HT-29 (cell line): ENCODE measurements at places on chromosomes 2 and 18.
A peak's percentile ranks its signal among the peaks of the same experiment; 100 is the strongest.

- DNase-seq = peak; percentile 31
Measured at GRCh38 chr2:101267671-101268656, 15.3 kb downstream of the CNOT11 start.

DNA sequence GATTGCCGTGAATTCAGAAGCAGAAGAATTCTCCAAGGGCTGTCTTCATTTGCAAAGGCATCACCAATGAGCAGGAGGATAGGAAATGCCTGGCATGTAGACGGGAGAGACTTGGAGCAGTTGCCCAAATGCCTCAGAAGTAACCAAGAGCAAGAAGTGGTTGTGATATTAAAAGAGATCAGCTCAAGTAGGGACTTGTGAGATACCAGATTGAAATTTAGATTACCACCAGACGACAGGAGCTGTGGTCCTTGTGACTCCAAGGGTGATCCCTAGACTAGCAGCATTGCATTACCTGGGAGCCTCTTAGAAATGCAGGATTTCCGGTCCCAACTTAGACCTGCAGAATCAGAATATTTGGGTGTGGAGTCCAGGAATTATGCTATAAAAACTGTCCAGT is 228.6 kb upstream of the EPAS1 start:
- no peak for DNase-seq

GRCh38 chr2:121479882-121480522 is 50.7 kb upstream of the RNU4ATAC start:
- peak; percentile 61 for DNase-seq

DNA sequence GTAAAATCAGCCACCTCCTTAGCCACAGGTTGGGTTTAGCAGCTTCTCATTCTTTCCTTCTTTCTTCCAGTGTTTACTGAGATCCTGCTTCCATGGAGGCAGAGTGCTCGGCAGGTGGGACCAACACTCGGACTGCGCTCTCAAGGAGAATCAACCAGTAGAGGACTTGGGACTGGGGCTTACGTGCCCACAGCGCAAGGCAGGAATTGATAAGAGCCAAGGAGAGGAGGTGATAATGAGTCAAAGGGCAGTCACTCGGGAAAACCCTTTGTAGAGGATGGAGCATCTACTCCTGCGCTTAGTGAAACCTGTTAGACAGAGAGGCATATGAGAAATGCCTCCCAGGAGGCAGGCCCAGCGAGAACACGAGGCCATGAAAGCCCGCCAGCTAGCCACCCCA is 2.9 kb upstream of the MRO start:
- DNase-seq = no peak

GRCh38 chr2:130846686-130847375 is 10.1 kb downstream of the ARHGEF4 start:
- DNase-seq = no peak

GRCh38 chr2:59936048-59936447 is 617.4 kb downstream of the BCL11A start:
- no peak for DNase-seq

DNA sequence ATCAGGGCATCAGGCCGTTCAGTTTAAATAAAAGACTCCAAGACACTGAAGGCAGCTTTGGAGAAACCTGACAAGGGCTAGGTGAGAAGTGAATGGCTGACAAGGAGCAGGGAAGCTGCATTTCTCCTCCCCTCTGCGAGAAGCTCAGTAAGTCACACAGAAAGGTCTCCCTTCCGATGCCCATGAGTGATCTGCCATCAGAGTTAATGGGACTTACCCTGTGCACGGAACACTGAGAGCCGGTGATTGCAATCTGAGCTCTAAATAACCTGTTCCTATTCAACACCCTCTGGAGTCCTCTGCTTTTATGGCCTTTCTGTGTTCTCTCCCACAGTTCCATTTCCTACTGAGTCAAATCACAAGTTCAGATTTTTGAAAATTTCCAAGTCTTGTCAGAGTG is 322.2 kb upstream of the MYT1L start:
- DNase-seq = no peak

- no peak for DNase-seq
Measured at GRCh38 chr2:15511686-15512085, 49.4 kb downstream of the NBAS start.

DNA sequence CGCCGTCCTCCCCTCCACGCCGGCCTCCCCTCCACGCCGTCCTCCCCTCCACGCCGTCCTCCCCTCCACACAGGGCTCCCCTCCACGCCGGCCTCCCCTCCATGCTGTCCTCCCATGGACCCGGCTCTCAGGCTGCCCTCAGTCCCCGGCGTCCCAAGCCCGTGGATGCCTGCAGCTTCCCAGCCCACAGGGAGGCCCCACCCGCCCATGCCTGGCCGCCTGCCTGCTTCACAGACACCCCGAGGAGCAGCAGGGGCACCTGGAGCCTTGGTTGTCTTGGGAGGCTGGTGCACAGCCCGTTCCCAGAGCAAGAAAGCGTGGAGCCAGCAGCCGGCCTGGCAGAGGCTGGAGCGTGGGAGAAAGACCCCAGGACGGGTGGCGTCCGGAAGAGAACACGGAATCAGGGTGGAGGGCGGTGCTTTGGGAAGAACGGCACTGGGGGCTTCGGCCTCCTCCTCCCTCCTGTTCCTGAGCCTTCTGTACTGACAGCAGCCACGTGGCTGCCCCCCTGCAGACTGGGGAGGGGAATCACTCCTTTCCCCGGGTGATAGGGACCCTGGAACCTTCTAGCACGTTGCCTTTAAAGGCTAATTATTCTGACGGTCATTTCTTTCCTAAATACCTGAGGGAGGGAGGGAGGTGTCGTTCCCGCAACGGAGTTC is 26.2 kb upstream of the KCNG2 start:
- DNase-seq = no peak

- DNase-seq = no peak
Measured at GRCh38 chr2:229071292-229071976, 199.7 kb downstream of the PID1 start.

GRCh38 chr2:190162851-190163250 is 100.3 kb upstream of the MSTN start:
- no peak for DNase-seq

GRCh38 chr2:3672861-3673678 is 15.1 kb downstream of the ALLC start:
- DNase-seq = no peak

DNA sequence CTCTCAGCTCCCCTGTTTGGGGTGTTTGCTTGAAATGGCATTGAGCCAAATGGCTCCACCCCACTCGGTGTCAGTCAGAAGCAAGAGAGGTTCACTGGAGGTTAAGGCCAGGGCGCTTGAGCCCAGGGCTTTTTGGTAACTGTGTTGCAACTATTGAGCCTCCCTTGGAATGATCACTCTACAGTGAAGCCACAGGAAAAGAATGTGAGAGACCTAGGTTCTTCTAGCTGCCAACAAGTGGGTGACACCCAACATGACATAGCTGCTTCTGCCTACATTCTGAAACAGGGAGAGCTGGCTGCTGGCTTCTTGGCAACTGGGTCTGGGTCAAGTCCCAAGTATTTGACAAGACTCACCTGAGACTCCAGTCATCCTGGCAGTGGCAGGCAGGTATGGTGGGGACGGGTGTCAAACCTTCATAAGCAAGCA is 7.1 kb upstream of the GRHL1 start:
- peak; percentile 29 for DNase-seq

DNA sequence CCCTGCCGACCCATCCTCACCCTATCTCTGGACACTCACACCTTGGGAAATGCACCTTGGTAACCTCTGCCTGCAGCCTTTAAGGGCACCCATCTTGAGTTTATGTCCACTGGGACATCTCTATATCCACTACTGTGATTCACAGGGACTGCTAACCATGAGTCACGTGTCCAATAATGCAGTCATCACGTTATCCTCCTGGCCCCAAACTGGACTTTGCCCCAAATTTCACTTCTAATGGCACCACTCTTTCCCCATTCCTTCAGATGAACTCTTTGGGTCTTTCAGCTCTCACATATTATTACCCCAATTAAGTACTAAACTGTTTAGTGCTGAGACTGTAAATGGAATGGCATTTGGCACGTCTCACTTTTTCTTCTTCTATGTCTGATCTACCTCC is 71.2 kb upstream of the TMEM200C start:
- DNase-seq = no peak

GRCh38 chr2:46945671-46946070 is 30.1 kb upstream of the MCFD2 start:
- no peak for DNase-seq

GRCh38 chr18:36633961-36634412 is 194.8 kb downstream of the TPGS2 start:
- DNase-seq = no peak

DNA sequence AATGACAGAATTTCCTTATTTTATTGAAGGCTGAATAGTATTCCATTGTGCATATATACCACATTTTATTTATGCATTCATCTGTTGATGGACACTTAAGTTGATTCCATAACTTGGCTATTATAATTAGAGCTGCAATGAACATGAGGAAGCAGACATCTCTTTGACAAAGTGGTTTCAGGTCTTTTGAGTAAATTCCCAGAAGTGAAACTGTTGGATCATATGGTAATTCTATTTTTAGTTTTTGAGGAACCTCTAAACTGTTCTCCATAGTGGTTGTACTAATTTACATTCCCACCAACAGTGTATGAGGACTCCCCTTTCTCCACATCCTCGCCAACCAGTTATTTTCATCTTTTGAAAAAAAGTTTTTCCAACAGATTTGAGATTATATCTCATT is 77.5 kb downstream of the TMEM200C start:
- no peak for DNase-seq

DNA sequence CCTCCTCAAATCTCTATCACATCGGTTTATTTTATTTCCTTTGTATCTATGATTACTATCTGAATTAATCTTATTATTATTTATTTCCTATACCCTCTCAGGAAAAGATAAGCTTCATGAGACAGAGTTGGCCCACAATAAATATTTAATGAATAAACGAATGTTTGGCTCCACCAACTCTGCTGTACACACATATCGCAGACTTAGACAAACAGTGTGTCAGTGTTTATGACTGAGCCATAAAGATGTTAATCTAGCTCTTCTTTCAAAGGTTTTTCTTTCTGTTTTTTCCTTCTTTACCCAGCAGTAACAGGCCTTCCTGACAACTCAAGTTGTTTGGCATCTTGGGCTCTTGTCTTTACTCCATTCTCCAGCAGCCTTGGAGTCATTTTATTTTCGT is 329.5 kb downstream of the CDH2 start:
- DNase-seq = no peak

- no peak for DNase-seq
Measured at GRCh38 chr18:46070815-46071652, 1.0 kb downstream of the PSTPIP2 start.

DNA sequence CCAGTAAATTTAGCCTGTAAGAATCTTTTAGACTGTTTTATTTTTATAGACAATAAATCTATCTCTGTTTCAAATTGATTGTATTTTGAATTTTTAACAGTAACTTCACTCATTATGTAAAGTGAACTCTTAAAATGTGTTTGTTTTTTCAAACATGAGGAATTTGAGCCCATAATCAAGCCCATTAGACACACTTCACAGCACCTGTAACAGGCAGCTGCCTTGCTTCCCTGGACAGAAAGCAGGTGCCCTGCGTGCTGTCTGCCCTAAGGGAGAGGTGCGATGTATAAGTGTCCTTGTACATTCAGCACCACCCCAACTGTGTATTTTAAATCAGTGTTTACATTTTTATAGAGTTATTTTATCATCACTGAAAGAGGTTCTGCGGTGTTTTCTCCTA is 186.5 kb upstream of the TPO start:
- DNase-seq = no peak

DNA sequence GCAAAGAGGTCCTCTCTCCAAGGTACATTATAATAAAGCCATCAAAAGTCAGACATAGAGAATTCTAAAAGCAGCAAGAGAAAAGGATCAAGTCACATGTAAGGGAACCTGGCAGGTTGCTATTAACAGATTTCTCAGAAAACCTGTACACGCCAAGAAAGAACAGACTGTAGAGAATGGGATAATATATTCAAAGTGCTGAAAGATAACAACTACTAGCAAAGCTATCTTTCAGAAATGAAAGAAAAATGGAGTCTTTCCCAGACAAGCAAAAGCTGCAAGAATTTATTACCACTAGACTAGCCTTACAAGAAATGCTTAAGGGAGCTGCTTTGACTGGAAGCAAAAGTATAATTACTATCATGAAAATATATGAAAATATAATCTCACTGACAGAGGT is 81.5 kb downstream of the PTPN2 start:
- no peak for DNase-seq

- no peak for DNase-seq
Measured at GRCh38 chr2:218027426-218028188, 24.8 kb upstream of the TNS1 start.

DNA sequence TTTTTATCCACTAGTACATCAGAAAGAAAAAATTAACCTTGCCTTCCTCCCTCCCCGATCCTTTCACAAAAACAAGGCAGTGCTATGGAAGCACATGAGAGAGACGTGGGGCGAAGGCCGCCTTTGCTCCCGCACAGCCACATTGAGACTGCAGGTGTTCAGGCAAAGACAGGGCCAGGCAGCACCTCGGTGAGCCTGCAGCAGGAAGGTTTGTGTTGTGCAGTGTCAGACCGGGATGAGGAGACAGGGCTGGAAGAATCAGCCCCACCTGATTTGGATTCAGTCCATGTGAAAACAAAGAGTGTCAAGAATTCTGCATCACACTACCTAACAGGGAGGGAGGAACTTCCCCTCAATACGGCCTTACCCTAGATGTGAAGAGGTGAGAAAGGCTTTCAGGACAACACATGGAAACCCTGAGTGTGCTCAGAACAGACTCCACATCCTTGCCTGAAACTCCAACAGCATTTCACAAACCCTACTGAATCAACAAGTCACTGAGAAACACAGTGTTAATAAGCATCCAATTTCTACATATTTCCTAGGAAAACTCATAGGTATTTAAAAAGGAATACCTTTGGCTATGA is 59.6 kb downstream of the HDAC4 start:
- no peak for DNase-seq

- no peak for DNase-seq
Measured at GRCh38 chr2:200305797-200306195, 697 bp upstream of the SPATS2L start.

- no peak for DNase-seq
Measured at GRCh38 chr18:75779450-75779849, 351.9 kb upstream of the SMIM21 start.

DNA sequence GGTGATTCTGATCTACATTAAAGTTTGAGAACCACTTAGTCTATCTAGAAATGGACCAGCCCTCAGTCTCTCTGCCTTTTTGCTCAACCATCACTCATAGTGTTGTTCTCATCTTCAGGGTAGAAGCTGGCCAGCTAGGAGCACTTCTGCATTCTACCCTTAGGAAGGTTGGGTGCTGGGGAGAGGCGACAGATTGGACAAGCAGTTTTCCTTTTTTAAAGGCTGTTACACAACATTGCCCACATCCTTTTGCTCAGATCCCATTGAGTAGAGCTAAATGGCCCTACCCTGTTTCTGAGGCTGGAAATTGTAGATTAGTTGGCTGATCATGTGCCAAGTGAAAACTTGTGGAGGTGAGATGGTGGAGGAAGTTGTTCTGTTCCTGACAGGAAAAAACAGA is 35.6 kb downstream of the OSBPL6 start:
- no peak for DNase-seq

GRCh38 chr2:173254659-173255058 is 100.0 kb upstream of the CDCA7 start:
- DNase-seq = no peak
